ENCODE measurements at places on chromosomes 2 and 18. TPM values are rescaled to one million over a fixed set of nuclear protein-coding genes. Genes with fewer than 3 reads are reported as not detected.
A peak's percentile ranks its signal among the peaks of the same experiment; 100 is the strongest.

GRCh38 chr2:238989484-238989883 is 141.6 kb downstream of the TWIST2 start:
- no peak for DNase-seq

DNA sequence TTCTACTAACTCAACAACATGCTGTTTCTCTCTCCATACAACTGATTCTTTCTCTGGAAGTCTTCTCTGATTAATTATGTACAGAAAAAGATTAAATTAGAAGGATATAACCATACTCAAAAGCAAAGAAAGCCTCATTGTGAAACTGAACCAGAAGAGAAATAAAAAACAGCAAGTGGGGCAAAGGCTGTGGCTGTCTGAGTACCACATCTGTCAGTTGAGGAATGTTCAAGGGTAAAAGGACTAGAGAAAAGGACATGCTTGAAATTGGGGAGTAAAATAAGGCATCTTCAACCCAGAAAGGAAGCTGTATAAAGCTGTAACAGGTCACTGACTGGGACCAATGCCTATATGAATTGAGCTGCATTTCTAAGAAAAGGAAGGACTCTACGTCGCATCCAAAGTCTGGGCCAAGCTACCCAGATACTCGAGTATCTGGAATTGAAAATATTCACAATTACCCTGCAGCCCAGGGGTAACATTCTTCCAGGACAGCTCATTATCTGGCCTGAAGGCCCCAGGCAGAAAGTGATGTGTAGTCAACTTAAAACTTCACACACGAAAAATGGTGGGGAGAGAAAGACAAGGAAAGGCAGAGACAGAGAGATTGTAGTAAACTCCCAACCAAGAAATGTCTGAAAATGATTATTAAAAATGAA is 356.0 kb upstream of the GALNT5 start:
- DNase-seq, result no peak

DNA sequence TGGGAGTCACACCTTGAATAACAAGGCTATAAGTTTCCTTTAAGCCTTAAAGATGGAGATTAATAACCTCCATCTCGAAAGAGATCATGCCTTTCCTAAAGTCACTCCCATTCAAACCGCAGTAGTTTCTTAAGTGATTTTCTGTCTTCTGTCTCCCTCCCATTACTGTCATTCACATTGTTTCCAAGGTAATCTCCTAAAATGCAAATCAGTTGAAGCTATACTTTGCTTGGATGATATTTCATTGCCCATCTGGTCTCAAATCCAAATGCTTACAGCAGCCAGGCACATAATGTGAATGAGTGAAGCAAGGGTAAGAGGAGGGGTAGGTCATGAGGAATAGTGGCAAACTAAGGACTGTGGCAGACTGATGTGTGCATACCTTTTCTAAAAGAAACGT is 116.4 kb downstream of the CCDC141 start:
- no peak for DNase-seq

DNA sequence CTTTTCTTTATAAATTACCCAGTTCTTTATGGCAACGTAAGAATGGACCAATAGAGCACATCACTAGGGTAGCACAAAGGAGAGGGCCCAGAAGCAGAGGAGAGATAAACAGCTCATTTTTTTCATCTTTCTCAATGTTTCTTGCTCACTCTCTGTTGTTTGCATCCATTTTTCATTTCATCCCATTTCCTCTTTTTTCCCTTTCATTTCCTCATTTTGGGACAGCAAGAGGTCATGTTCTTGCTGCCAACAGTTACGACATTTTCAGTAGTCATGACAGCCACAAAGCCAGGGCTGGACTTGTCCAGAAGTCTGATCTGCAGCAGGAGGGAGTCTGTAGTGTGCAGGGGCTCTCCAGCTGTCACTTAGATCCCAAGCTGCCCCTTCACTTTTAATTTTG is 52.7 kb upstream of the CYP1B1 start:
- DNase-seq, result no peak

GRCh38 chr18:63980896-63981460 is 11.1 kb downstream of the SERPINB8 start:
- no peak for DNase-seq

The MIB1 gene
- 45.3 TPM for total RNA-seq

DNA sequence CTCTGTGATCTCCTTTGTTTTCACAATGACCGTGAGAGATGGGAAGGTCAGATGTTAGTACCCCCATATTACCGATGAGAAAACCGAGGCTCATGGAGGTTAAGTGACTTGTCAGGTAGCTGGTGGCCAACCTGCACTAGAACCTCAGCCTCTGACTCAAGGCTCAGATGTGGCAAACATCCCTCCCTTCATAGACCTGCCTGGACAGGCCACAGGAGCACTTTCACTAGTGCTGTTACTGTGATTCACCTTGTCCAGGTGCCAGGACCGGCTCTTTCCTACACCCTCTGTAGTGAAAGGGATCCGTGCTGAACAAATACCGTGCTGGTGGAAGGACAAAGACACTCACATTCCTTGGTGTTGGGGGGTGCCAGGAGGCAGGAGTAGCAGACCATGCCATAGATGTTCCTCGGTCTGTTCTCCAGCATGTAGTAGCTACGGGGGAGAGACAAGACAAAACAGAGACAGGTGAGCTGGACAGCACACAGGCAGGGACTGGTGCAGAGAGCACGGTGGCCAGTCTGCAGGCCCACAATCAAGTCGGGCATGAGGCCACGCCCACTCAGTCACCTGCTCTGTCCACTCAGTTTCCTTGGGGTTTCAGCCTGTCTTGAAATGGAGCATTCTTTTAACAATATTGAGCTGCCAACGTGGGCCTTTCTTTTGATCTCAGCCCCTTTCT is 65.9 kb downstream of the EDAR start:
- peak; percentile 80 for DNase-seq

DNA sequence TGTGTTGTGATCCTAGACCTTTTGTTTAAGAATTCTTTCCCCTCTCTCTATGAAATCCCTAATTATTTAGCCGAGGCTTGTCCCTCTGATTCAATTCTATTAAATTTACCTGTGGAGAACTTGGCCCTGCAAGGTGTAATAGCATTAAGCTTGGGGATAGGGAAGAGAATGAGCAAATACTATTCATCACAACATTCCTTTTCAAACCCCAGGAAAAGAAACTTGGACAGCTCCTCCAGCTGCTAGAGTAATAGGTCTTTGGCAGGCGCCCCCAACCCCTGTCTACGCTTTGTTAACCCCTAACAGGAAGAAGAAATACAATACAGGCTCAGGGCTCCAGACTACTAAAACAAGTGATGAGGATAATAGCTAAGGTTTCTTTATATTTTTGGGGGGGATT is 957.0 kb downstream of the CPS1 start:
- no peak for DNase-seq

GRCh38 chr2:13558368-13558767 is 841.6 kb downstream of the TRIB2 start:
- peak; percentile 48 for DNase-seq

DNA sequence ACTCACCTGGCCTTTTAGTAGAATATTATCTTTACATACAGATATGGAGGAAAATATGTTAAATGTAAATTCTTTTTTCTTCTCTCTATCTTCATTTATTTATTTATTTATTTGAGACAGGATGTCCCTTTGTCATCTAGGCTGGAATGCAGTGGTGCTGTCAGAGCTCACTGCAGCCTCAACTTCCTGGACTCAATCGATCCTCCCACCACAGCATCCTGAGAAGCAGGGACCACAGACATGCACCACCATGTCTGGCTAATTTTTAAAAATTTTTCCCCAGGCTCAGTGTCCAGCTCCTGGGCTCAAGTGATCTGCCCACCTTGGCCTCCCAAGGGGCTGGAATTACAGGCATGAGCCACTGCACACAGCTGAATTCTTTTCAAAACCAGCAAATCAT is 20.3 kb downstream of the KYNU start:
- DNase-seq, result no peak

DNA sequence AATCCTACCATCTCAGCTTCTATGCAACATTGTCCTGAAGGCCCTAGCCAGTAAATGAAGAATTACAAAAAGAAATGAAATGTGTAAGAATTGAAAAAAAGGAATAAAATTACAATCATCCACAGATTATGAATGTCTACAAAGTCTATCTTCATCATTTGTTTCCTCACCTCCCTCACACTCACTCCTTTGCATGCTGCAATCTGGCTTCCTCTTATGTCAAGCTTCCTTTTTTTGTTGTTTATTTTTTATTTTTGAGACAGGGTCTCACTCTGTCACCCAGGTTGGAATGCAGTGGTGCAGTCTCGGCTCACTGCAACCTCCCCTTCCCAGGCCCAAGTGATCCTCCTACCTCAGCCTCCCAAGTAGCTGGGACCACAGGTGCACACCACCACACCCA is 129.0 kb downstream of the CABYR start:
- DNase-seq, result no peak

- DNase-seq, result no peak
Observed at GRCh38 chr2:105458076-105458475, 59.2 kb upstream of the FHL2 start.

The FLACC1 gene
- 4.4 TPM for total RNA-seq
